Aorta (tissue), 5 donors: ENCODE measurements at places on chromosomes 16 and 17. TPM values are rescaled to one million over a fixed set of nuclear protein-coding genes. Genes with fewer than 3 reads are reported as not detected.

DNA sequence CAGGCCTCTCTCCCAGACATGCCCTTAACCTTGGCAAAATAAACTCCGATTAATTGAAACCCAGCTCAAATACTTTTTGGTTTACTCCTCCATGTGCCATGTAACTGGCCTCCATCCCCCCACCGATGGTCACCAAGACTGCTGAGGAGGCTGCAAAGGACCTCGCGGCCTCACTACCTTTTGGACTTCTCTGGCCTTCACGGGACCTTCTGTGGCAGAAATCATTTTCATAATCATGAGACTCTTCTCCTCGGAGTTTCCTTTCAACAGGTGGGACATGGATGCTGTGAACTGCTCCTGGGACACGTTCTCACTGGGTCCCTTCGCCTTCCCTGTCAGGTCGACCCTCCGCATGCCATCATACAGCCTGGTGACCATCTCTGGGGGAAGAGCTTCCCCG, 9.0 kb downstream of the MEAK7 start:
- DNase-seq, result peak; percentile 42

DNA sequence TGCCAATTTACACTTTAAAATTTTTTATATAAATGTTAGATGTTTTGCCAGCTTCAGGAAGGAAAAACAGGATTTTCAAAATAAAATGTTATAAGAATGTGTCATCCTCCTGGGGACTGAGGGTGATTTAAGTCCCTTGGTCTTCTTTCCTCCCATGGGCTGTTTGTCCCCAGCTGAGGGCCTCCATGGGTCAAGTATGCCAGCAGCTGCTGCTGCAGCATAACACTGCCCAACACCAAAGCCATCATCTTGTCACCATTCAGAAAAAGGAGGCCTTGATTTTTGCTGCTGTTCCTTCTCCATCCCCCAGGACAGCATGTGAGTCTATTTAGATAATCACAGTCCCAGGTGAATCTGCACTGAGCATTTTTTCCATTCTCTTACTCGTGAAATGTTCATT, 188.5 kb downstream of the LGALS9B start:
- DNase-seq, result no peak

GRCh38 chr17:63356337-63356757, 89.8 kb downstream of the CYB561 start:
- DNase-seq, result no peak

DNA sequence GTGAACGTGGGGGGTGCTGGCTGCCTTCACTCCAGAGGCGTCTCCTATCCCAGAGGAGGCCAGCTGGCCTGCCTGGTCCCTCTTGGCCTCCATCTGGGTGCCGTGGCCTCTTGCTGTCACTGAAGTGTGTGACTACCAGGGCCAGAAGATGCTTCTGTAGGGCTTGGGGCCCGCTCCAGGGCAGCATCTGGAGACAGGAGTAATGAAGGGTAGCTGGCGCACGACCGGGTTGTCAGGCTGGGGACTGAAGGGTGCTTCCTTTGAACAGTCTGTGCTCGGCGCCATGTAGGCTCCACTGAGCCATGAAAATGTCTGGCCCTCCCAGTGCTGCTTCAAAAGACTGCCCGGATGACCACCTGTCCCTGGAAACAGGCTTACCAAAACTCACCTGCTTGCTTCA, 31.3 kb downstream of the ASIC2 start:
- DNase-seq, result no peak

GRCh38 chr17:46986366-46986765, 7.3 kb upstream of the RPRML start:
- DNase-seq, result no peak

GRCh38 chr17:7262935-7263800, 890 bp upstream of the CLDN7 start:
- DNase-seq, result no peak

DNA sequence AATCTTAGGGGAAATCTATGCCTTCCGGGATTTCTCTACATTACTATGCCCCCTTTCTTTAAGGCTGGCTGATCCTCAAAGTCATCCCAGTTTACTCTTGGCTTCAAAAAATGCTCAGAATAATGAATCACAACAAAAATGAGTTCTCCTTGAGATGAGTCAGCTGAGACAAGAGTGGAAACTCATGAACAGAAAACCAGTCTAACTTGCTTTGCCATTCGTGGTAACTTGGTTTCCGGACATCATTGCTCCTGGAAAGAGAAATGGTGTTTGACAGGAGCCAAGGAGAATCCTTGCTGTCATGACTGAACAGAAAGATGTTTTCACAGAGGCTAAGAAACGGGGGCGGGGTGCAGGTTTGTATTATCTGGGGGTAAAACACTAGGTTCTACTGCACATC, 435.6 kb upstream of the DYNLRB2 start:
- no peak for DNase-seq

- no peak for DNase-seq
Observed at GRCh38 chr16:13923703-13924298, 3.8 kb downstream of the ERCC4 start.

Gene SYCE1L
- total RNA-seq, result 5.4 TPM

Gene B4GALNT2
- 0.13 TPM for total RNA-seq

Gene TBC1D3B
- total RNA-seq, result 13.8 TPM
